ENCODE measurements at places on chromosomes 7 and 10.

DNA sequence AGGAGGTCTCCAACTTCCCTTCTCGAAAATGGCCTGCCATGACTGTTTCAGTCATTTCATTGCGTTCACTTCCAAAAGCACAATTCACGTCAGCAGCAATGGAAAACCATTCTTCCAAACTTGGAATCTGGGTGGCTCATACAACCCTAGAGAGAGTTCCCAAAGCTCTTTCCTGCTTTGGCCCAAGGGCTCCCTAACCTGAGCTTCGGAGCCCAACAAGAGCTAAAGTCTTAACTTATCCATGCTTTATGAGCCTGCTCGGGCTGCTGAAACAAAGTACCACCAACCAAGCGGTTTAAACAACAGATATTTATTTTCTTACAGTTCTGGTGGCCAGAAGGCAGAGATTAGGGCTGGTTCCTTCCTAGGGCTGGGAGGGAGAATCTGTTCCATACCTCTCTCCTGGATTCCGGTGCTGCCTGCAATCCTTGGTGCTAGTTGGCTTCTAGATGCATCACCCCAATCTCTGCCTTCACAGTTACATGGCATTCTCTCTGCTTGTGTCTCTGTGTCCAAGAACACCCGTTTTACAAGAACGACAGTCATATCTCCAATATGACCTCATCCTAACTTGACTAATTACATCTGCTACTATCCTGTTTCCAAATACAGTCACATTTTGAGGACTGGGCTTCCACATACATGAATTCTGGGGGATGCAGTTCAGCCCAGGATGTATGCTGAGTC, 33.5 kb downstream of the CAMK2B start:
- no peak for DNase-seq

GRCh38 chr10:129517680-129518057, 50.6 kb downstream of the MGMT start:
- DNase-seq, result no peak

DNA sequence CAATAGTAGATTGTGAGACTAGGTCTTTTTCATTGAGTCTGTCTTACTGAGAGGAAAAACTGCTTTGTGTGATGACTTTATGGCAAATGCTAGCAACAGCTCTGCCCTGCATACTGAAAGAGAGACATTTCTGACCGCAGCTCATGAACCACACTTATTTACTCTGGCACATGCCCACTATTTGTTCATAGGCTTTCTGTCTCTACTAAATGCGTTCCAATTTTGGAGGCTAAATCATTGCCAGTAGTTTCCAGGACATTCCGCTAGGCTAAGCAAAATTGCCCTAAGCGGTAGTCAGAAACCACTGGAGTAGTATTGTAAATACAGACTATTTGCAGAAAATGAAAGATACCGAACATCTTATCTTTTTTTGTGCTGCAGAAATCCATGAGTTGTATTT, 55.6 kb upstream of the DLX6 start:
- DNase-seq, result no peak

DNA sequence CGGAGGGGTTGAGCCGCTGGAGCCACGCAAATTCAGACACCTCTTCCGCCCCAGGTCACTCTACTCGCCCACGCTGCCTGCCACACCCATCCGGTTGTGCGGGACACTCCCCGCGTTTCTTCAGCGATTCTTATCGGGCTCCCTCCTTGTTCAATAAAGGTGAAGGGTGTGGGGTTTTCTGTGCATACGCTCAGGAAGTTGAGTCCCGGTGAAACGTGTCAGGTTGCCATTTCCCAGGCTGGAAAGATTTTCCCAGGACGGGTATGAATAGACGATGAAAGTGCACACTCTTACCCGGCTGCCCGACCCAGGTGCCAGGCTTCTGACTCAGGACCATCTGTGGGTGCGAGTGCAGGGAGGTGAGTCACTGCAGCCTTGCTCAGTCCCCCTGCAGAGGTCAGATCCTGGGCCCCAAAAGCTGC, 22.0 kb downstream of the KLF6 start:
- no peak for DNase-seq

- no peak for DNase-seq
These were observed 31.9 kb downstream of the WASL start for GRCh38 chr7:123716877-123717276.

Measured in esophagus squamous epithelium (tissue), 5 donors.